ENCODE measurements at places on chromosomes 6 and 20. TPM values are rescaled to one million over a fixed set of nuclear protein-coding genes. Genes with fewer than 3 reads are reported as not detected.
A peak's percentile ranks its signal among the peaks of the same experiment; 100 is the strongest.

The HLA-DOB gene
- total RNA-seq, result not detected

The KIAA1755 gene
- 2.5 TPM for total RNA-seq

- no peak for DNase-seq
Observed at GRCh38 chr6:13468839-13469238, 18.6 kb downstream of the GFOD1 start.

DNA sequence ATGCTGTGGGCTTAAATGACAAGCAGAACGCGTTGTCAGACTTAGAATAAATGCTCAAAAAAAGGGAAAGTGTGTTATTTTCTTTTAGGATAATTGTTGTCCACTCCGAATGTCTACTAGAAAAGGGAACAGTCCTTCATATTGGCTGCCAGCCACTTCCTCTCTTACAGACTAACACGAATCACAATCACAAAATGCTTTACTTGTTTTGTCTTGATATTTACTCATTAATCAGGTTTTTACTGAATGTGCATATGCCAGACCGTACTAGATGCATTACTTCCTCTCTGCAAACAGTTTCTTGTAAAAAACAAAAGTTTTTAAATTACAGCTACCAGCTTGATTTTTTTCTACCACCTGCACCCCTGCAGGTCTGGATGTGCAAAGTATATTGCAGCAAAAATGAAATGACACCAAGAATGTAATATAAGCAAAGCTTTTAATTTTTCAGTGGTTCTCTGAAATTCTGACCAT, 821 bp downstream of the DHX35 start:
- DNase-seq, result no peak

GRCh38 chr6:134544737-134545136, 226.8 kb upstream of the SGK1 start:
- no peak for DNase-seq

GRCh38 chr20:62678553-62678952, 30.1 kb upstream of the NTSR1 start:
- DNase-seq, result no peak

- no peak for DNase-seq
Observed at GRCh38 chr20:44206132-44206531, 4.4 kb downstream of the OSER1 start.

GRCh38 chr6:3997177-3997770, 81.7 kb downstream of the FAM217A start:
- no peak for DNase-seq

GRCh38 chr6:36622901-36623546, 28.9 kb downstream of the SRSF3 start:
- DNase-seq, result peak; percentile 26

GRCh38 chr20:43653966-43654365, 12.9 kb upstream of the MYBL2 start:
- no peak for DNase-seq

Measured in pancreas (tissue), 10 donors.